ENCODE measurements at places on chromosomes 4 and X.

DNA sequence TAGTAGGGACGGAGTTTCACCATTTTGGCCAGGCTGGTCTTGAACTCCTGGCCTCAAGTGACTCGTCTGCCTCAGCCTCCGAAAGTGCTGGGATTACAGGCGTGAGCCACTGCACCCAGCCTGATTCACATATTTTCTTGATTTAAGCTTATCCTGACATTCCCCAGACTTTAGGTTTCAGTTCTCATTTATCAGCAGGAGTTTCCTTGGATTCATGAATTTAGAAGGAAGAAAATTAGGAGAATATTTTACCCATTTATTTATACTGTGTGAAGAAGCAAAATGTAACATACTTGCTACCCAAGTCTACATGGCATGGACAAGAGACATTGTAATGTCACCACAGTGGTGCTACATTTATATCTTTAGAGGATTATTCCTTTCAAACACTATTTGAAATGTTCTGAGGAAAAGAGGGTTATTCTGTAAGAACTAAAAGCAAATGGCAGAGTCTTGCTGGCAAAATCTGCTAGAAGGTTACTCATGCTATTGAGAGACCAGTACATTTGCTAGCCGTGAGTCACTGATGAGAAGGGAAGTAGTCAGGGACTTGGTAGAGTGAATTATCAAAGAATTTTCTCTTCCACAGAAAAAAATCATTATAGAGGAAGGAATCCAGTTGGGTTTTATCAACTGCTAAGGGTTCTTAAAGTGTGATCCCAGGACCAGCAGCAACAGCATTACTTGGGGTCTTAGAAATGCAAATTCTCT, 26.1 kb upstream of the CFAP299 start:
- no peaks in the 10 kb centered on the region for H3K4me1 ChIP-seq
- H3K27ac ChIP-seq: no peak overlapping the region
- no peak overlapping the region for H3K4me3 ChIP-seq
- no peak for DNase-seq
- no peaks in the 10 kb centered on the region for H3K27me3 ChIP-seq

DNA sequence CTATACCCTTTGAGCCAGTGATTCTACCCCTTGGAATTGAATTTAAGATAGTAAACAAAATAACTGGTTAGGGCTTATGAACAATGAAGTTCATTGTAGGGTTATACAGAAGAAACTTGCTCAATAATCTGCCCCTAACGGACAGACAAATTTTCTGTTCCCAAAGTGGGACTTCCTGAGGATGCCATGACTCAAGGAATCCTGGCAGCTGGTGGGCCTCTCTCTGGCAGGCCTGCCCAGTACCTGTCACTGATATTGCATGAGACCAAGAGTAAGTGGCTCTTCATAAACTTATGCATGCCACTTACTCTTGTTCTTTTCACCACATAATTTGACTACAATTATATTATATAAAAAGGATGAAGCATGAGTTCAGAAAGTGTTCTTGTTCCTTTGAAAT, 41.5 kb downstream of the GPRIN3 start:
- H3K4me3 ChIP-seq: no peak overlapping the region
- no peak for DNase-seq
- H3K36me3 ChIP-seq: no peaks in the 10 kb centered on the region
- H3K27me3 ChIP-seq: no peaks in the 10 kb centered on the region
- no peaks in the 10 kb centered on the region for H3K4me1 ChIP-seq

DNA sequence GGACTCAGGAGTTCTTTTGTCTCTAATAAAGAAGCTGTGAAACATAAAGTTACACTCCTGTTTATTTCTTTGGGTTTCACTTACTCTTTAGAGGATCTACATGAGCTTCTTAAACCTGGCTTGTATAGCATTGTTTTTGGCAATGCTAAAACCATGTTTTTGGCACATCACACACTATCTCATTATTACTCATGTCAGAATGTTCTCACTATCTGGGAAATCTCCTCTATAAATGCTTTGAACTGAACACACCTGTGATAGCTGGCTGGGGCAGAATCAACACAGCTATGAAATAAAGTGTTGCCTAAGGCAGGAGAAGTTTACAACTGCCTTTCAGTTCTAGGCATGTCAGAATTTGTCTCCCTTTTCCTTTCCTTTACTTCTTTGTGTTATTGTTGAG, 52.6 kb downstream of the SULT1B1 start:
- H3K4me1 ChIP-seq: no peaks in the 10 kb centered on the region
- H3K27me3 ChIP-seq: no peaks in the 10 kb centered on the region
- no peaks in the 10 kb centered on the region for H3K36me3 ChIP-seq
- DNase-seq: no peak
- no peak overlapping the region for H3K4me3 ChIP-seq

DNA sequence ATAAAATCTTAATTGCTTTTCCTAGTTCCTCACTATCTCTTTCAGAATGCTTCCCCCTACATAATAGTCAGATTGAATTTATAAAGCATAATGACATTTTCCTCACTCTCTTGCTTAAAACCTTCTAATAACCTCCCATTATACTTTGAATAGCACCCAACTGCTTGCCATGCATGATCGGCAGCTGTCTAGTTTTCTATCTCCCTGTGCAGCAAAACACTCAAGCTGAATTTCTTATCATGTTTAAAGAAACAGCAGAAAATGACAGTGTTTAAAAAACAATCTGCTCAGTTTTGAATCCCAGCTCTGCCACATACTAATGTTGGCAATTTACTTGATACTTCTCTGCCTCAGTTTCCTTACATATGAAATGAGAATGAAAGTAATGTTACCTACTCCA, 947.1 kb upstream of the HS3ST1 start:
- no peaks in the 10 kb centered on the region for H3K36me3 ChIP-seq
- no peak overlapping the region for H3K27ac ChIP-seq
- DNase-seq: no peak
- H3K4me1 ChIP-seq: no peaks in the 10 kb centered on the region
- H3K4me3 ChIP-seq: no peak overlapping the region

GRCh38 chr4:6771229-6771671, 11.3 kb upstream of the KIAA0232 start:
- peaks cover 28% of the 10 kb centered on the region for H3K4me1 ChIP-seq
- no peaks in the 10 kb centered on the region for H3K36me3 ChIP-seq
- no peak overlapping the region for H3K27ac ChIP-seq
- no peak for DNase-seq

- H3K36me3 ChIP-seq: no peaks in the 10 kb centered on the region
- no peak overlapping the region for H3K27ac ChIP-seq
- DNase-seq: no peak
- no peak overlapping the region for H3K4me3 ChIP-seq
- H3K27me3 ChIP-seq: peaks cover 15% of the 10 kb centered on the region
Measured at GRCh38 chr4:55161739-55162138, 36.3 kb upstream of the KDR start.

DNA sequence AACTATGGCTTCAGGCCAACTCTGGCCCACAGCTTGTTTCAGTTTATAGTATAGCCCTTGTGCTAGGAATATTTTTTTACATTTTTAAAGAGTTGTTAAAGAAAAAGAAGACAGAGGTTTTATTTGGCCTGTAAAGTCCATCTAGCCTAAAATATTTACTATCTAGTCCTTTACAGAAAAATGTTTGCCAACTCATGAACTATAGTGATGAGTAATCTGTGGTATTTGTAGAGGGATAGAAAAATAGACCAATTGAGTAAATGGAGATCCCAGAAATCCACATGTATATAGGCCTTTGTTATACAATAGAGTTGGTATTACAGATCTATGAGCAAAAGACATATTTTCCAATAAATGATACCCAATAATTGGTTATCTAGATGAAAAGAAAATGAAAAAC, 288.7 kb downstream of the PRDM5 start:
- no peak for DNase-seq
- no peak overlapping the region for H3K27ac ChIP-seq
- no peaks in the 10 kb centered on the region for H3K4me1 ChIP-seq
- H3K4me3 ChIP-seq: no peak overlapping the region

DNA sequence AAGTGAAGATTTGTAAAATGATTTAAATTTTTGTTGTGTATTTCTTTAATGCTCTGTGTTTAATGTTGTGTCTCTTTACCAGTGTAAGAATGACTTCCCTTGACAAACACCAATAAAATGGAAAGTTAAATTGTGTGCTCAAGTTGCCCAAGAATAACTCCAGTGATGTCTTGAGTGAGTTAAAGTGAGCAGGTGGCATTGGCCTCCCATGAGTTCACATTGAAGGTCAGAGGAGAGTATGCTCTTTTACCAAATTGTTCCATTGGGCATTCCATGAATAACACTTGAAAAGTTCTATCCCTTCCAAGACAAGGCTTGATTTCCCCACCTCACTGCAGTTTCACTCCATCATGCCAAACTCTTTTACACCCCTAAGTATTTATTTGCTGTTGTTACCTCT, 4.5 kb downstream of the ANXA5 start:
- H3K36me3 ChIP-seq: no peaks in the 10 kb centered on the region
- H3K4me3 ChIP-seq: no peak overlapping the region
- peaks cover 87% of the 10 kb centered on the region for H3K4me1 ChIP-seq
- no peak for DNase-seq
- H3K27me3 ChIP-seq: no peaks in the 10 kb centered on the region

DNA sequence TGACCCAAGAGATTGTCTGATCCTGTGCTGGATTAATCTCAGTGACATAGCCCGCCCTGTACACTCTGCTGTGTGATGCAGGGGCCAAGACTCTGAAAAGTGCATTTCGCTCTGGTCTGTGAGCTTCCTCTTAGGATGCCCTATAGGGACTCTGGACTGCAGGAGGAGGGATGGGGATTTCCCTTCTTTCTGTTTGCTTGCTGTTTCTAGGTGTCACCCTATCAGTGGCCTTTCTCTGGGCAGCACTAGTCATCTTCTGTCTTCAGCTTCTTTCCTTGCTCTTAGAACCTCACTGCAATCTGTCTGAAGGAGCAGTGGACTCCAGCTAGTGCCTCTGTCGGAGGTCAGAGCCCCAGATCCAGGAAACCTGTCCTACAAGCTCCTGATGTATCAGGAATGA, 34.5 kb upstream of the SCRG1 start:
- no peaks in the 10 kb centered on the region for H3K4me1 ChIP-seq
- no peaks in the 10 kb centered on the region for H3K27me3 ChIP-seq
- H3K27ac ChIP-seq: no peak overlapping the region
- no peaks in the 10 kb centered on the region for H3K36me3 ChIP-seq

DNA sequence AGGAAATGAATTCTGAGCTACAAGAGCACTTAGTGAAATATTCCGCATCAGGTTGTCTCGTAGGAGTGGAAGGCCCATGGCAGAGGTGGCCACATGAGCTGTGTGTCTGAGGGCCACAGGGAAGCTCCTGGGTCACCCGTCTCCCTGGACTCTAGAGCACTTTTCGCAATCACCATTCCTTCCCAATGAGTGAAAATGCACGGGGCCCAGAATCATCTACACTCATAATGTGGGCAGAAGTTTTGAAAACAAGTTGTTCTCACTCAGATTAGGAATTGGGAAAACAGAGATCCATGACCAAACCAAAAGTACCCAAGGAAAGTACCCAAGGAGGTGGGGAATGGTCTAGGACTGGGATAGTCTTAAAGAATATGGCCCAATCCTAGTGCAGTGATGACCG, 94.4 kb downstream of the SCD5 start:
- DNase-seq: no peak
- H3K4me3 ChIP-seq: no peak overlapping the region
- H3K4me1 ChIP-seq: no peaks in the 10 kb centered on the region
- H3K36me3 ChIP-seq: no peaks in the 10 kb centered on the region
- no peak overlapping the region for H3K27ac ChIP-seq

- H3K4me3 ChIP-seq: no peak overlapping the region
- DNase-seq: no peak
- no peaks in the 10 kb centered on the region for H3K4me1 ChIP-seq
- no peaks in the 10 kb centered on the region for H3K36me3 ChIP-seq
- H3K27ac ChIP-seq: no peak overlapping the region
Measured at GRCh38 chr4:185137233-185137925, 5.7 kb upstream of the SLC25A4 start.

DNA sequence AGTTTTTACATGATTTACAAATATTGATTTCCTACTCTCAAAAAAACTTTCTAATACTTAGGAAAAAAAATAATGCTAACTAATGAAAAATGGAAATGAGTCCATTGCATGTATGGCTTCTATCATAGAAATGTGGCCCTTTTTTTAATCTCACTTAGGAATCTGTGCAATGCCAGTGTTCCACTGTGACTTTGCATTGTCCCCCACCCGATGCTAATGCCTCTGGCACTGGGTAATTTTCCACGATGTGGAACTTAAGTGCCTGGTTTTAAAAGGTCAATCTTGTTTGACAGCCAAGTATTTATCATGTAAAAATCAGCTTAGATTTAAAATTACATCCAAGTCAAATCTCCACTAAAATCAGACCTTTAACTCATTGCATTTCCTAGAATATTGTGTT, 53.1 kb downstream of the SPATA4 start:
- no peak for DNase-seq
- H3K4me1 ChIP-seq: no peaks in the 10 kb centered on the region
- H3K4me3 ChIP-seq: no peak overlapping the region
- no peaks in the 10 kb centered on the region for H3K36me3 ChIP-seq

GRCh38 chr4:109233570-109233969, 68.9 kb downstream of the COL25A1 start:
- H3K4me3 ChIP-seq: no peak overlapping the region
- no peaks in the 10 kb centered on the region for H3K36me3 ChIP-seq
- no peaks in the 10 kb centered on the region for H3K27me3 ChIP-seq

- no peak overlapping the region for H3K4me3 ChIP-seq
- H3K36me3 ChIP-seq: no peaks in the 10 kb centered on the region
- H3K27ac ChIP-seq: no peak overlapping the region
- no peaks in the 10 kb centered on the region for H3K4me1 ChIP-seq
Measured at GRCh38 chr4:6264225-6264540, 5.5 kb upstream of the WFS1 start.

DNA sequence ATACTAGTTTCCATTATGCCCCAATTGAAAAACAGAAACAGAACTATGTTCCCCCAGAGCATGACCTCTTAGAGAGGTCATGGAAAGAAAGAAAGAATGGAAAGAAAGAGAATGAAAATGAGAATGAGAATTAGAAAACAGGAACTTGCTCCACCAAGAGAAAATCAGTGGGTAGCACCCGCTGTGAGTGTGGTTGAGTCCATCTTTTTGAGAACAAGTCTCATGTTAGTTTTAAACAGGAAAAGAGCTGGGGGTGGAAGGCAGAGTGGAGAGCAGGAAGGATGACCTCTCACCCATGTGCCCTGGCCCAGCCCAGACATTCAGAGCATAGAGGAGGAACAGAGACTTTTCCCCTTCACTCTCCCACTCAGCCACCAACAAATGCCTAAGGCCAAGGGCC, 4.9 kb downstream of the GSX2 start:
- H3K4me3 ChIP-seq: no peak overlapping the region
- no peak overlapping the region for H3K27ac ChIP-seq
- no peak for DNase-seq
- H3K27me3 ChIP-seq: peaks cover 100% of the 10 kb centered on the region

DNA sequence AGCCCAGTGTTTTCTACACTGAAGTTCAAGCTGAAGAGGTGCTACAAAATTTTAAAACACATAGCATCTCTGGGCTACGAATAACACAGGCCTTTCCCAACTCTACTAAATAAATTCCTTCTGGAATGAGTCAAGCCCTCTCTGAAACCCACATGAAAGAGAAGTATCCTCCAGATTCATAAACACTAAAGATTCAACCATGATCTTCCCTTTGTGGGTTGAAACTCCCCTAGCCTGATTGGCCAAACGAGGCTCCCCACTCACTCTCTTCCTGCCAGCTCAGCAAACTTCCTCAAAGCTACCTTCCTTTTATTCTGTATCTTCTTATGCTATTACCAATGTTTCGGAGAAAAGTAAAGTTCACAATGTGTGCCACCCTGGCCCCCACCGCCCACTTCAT, 95.4 kb downstream of the NKX6-1 start:
- no peaks in the 10 kb centered on the region for H3K36me3 ChIP-seq
- no peak for DNase-seq
- no peaks in the 10 kb centered on the region for H3K4me1 ChIP-seq
- H3K27ac ChIP-seq: no peak overlapping the region
- no peaks in the 10 kb centered on the region for H3K27me3 ChIP-seq

Measured in spleen (tissue), 13 donors.